ENCODE measurements at places on chromosomes 3 and 15.

- no peak for DNase-seq
Observed at GRCh38 chr3:64031540-64032508, 8.5 kb upstream of the PSMD6 start.

GRCh38 chr15:61841466-61841865 is 218.8 kb downstream of the VPS13C start:
- no peak for DNase-seq

DNA sequence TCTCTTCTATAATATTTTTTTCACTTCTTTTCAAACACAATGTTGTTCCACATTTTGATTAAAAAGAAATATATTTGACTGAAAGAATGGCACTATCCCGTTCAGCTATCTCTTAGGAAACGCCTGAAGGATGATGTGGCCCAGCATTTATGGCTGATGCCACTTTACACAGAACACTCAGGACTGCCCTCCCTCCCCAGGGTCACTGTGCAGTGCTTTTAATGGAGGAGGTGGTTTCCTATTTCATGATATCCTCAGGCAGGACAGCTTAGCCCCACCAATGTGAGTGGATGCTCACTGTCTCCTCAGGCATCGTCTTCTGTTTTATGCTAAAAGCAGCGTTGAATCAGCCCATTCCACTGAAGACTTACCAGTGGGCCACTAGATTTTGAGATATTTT is 135.9 kb downstream of the KCNAB1 start:
- DNase-seq: no peak

DNA sequence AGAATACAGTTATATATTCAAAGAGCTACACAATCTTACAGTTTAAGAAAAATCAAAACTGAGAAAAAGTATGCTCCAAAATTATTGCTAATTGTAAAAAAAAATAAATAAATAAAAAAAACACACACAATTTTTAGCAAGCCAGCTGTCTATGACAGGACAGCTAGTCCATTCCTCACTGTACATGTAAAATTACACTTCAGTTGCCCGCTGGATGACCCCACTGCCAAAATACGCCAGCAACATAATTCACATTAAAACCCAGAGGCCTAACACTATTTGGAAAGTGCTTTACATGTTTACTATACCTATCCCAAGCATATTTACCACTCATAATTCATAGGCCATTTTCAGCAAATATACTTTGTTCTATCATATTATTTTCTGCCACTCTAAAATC is 5.8 kb downstream of the MYO9A start:
- no peak for DNase-seq

GRCh38 chr3:166123576-166123975 is 286.4 kb upstream of the BCHE start:
- DNase-seq: no peak

DNA sequence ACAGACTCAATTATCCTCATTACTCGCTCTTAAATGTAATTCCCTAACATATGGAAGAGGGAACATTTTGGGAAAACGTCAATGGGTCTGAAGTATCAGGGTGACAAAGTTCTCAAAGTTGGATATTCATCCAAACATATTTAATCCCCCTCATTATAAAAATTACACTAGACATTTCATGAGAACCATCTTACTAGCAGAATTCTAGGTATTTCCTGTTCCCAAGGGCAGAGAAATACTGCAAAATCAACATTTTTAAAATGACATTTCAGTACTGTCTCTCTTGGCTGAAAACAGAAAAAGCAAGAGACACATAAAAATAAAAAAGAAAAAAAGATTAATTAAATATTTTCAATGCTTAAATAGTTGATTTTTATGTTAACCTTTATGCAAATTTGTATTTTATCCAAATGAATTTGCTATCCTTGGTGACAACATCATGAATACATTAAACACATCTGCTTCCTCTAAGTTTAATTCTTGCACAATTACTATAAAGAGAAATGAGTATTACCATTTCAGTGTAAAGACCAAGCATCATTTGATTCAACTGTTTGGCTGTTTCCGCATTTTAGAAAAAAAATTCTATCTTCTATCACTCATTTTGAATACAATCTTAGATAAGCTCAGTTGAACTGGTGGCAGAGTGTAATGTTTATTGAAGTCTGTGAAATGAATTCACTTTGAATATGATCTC is 114.8 kb upstream of the COL8A1 start:
- DNase-seq: no peak

GRCh38 chr15:63327648-63328421 is 50.4 kb downstream of the APH1B start:
- DNase-seq: peak; percentile 44

- DNase-seq: no peak
Observed at GRCh38 chr3:28039234-28039633, 202.2 kb upstream of the CMC1 start.

Measured in left cardiac atrium (tissue), 4 donors.